Karpas-422 (cell line): ENCODE measurements at places on chromosomes 7 and 10. TPM values are rescaled to one million over a fixed set of nuclear protein-coding genes. Genes with fewer than 3 reads are reported as not detected.

Gene NFE2L3
- not detected in 2 replicates for total RNA-seq

Gene MRLN
- total RNA-seq = 0.25 TPM in 1 of 2 replicates, not detected in the other

Gene TMEM26
- not detected in 2 replicates for total RNA-seq

Gene C10orf67
- not detected in 2 replicates for total RNA-seq

Gene CRYGN
- not detected in 2 replicates for total RNA-seq
